ENCODE measurements at places on chromosomes 12 and 14.

GRCh38 chr12:27332714-27333402 lies at the start of gene BMAL2:
TSS of gene BMAL2 (plus strand) at chr12:27332836. CDS start at chr12:27333073, 237 bp downstream.
- DNase-seq, result no peak

GRCh38 chr12:105574056-105574715 lies 243.7 kb downstream of the C12orf75 start:
- no peak for DNase-seq

GRCh38 chr14:32372154-32372553 lies 43.1 kb downstream of the AKAP6 start:
- no peak for DNase-seq

GRCh38 chr14:68692916-68693771 lies 99.7 kb downstream of the ZFP36L1 start:
- DNase-seq, result no peak

GRCh38 chr12:67624355-67624754 lies 24.2 kb upstream of the DYRK2 start:
- no peak for DNase-seq

DNA sequence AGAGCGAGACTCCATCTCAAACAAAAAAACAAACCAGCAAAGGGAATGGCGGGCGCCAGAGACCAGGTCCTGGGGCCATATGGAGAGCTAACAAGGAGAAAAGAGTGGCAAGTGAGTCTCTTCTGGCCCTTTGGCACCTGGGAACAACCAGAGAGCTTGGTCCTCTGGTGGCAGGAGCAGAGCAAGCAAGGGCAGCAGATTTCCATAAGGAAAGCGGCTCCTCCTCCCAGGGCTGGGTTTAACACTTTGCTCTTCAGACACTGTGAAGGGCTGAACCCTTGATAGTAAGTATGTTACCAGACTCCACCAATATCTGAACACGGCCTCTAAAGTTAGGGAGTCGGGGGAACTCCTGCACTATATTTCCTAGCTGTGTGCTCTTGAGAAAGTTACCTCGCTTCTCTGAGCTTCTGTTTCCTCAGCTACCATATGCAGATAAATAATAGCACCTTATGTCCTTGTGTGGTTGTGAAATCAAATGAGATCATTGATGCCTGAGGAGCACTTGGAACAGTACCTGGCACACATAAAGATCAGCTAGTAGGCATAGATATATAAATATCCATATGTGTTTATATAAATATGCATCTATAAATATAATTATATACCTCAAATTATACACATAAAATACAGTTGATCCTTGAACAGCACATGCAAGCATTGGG lies 33.4 kb upstream of the PLEKHG6 start:
- DNase-seq, result no peak

- DNase-seq, result no peak
Measured at GRCh38 chr12:62264706-62265105, 4.5 kb downstream of the USP15 start.

GRCh38 chr12:57865084-57865751 lies 18.7 kb upstream of the CTDSP2 start:
- no peak for DNase-seq

- DNase-seq, result no peak
Measured at GRCh38 chr14:74302152-74302628, 544 bp downstream of the ABCD4 start.

DNA sequence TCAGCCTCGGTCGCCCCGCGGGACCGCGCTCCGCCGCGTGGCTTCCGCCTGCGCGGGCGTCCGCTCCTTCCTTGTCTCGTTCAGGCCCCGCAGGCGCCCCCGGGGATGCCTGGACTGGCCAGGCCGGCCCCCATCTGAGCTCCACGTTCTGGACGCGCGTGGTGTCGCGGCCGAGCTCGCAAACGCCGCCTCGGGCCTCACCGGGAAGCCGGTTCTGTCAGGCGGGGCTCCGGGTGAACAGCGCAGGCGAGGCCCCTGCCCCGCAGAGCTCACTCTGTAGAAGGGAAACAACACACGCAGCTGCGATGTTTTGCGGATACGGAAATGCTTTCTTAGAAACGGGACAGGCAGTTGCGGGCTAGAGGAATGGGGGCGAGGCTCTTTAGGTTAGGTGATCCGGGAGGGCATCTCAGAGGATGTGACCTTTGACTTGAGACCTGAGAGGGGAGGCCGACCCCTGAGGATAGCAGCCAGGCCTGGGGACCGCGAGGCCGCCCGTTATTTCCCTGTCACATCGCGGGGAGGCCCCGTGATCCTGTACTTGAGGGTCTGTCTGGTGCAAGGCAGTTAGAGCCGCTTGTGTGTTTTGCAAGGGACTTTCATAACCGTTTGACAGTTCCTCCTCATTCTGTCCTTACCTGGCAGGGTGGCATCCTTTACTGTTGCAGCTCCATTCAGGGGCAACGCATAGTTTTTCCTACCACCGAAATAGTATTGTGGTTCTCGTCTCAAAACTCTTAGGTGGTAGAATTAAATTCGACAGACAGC lies 584 bp downstream of the VRK1 start:
- peak; percentile 0 for DNase-seq

GRCh38 chr14:52007211-52007610 lies 17.9 kb downstream of the RTRAF start:
- DNase-seq, result no peak

DNA sequence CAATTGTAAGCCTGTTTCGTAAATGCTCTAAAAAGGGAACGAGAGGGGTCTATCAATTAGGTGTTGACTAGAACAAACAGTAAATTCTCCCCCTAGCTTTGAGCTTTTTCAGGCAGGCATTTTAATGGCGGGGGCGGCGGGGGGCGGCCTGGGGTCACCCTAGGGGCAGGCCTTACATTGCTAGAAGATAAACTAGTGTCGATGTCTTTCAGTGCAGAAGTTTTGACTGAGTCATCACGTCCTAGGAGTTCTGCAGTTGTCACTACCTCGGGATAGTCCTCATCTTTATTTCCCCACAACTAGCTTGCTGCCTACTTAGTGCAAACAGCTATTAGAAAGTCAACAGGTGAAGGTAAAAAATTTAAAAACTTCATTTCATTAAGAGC lies 1.6 kb downstream of the ATP6V1D start:
- no peak for DNase-seq

- DNase-seq, result no peak
Measured at GRCh38 chr12:92070864-92071445, 74.7 kb downstream of the BTG1 start.

- DNase-seq, result no peak
Measured at GRCh38 chr14:36315159-36315853, 5.1 kb downstream of the MBIP start.

- no peak for DNase-seq
Measured at GRCh38 chr12:34286934-34287333, 264.6 kb downstream of the ALG10 start.

- no peak for DNase-seq
Measured at GRCh38 chr14:94345344-94346064, 22.4 kb upstream of the SERPINA6 start.

- DNase-seq, result no peak
Measured at GRCh38 chr14:58085877-58086276, 66.1 kb downstream of the ARMH4 start.

DNA sequence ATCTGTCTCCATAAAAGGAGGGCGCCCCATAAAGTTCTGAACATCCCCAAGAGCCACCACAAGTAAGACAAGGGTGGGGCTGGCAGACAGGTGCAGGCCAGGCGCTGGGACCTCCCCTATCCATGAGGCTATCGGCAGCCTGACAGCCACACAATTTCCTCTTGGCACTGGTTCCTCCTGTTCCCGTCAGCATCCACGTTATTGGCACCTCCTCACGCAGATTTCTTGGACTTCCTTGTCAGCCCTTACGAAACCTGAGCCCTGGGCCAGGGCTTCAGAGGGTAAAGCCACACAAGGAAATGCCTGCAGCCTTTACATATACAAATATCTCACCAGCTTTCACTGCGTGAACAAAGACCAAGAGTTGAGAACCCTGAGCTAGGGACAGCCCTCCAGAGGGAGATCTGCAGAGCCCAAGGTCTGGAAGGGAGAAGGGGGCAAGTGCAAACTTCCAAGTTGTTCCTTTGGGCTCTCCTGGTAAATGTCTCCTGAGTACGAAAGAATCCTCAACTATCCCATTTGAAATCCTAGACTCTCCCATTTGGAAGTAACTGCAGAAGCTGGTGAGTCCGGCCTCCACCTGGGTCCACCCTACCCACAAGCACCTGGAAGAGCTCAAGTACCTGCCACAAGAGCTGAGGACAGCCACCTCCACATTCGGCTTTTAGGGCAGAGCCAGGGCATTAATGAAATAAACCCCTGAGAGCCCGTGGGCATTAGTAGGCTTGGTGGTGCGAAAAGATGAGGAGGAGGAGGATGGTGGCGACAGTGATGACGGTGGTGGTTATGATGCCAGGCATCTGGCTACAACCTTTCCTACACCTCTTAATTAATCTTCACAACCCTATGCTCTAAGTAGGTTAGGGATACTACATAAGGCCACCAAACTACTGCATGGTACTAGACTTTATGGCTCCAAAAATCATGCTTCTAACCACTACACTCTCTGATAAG lies 5.5 kb upstream of the TC2N start:
- DNase-seq, result no peak

- DNase-seq, result no peak
Measured at GRCh38 chr12:108361606-108362005, 22.5 kb upstream of the CMKLR1 start.

DNA sequence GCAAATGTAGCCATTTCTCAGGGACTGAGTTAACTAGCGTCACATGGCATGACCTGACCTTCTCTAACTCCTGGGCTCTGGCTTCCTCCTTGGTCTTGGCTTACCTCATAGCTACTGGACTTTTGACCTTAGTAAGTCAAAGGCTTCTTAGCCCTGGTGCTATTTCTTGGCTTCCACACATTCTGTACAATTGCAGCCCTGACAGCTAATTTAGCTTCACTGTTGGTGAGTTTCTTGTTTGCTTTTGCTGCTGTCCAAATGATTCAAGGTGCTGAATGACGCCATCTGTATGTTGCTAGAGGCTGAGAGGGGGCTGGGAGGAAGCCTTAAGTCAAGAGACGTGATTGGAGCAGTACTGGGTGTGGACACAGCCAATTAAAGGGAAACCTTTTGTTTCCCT lies 202.7 kb downstream of the PRKD1 start:
- no peak for DNase-seq

- no peak for DNase-seq
Measured at GRCh38 chr12:96302687-96303310, 97.4 kb downstream of the CDK17 start.

- no peak for DNase-seq
Measured at GRCh38 chr14:103312006-103312635, 21.9 kb upstream of the EIF5 start.

GRCh38 chr12:19382111-19382526 lies 57.2 kb upstream of the AEBP2 start:
- DNase-seq, result no peak

GRCh38 chr14:86540636-86541247 lies 1010.8 kb downstream of the FLRT2 start:
- DNase-seq, result no peak

- DNase-seq, result no peak
Measured at GRCh38 chr14:35384455-35385041, 20.0 kb downstream of the NFKBIA start.

GRCh38 chr14:68544081-68544892 lies 248.6 kb downstream of the ZFP36L1 start:
- no peak for DNase-seq

- DNase-seq, result no peak
Measured at GRCh38 chr12:11668611-11669010, 19.1 kb downstream of the ETV6 start.

- no peak for DNase-seq
Measured at GRCh38 chr12:12872139-12872933, 19.0 kb upstream of the GPRC5A start.

- DNase-seq, result no peak
Measured at GRCh38 chr14:22973217-22974032, 8.9 kb downstream of the AJUBA start.

DNA sequence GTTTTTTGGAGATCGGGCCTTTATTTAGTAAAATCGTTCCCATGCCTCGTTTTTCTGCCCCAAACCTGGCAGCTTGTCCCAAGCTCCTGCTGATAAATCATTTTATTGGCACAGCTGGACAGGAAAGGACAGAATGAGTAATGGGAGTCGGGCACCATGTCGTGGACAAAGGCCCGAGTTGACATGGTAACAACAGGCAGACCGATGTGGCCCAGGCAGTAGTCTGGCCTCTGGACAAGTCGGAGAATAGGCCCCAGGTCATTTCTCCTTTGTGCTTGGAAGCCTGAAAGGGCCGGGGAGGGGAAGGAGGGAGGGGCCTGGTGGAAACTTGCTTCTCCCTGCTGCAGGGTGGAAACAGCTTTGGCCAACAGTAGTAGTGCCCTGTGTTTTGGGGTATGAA lies 234.9 kb downstream of the SUDS3 start:
- no peak for DNase-seq

DNA sequence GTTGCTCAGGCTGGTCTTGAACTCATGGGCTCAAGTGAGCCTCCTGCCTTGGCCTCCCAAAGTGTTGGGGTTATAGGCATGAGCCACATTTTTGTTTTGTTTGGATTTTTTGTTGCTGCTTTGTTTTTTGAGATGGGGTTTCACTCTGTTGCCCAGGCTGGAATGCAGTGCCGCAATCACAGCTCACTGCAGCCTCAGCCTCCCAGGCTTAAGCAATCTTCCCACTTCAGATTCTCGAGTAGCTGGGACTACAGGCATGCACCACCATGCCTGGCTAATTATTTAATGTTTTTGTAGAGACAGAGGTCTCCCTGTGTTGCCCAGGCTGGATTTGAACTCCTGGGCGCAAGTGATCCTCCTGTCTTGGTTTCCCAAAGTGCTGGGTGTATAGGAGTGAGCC lies 5.7 kb upstream of the PLEK2 start:
- no peak for DNase-seq

DNA sequence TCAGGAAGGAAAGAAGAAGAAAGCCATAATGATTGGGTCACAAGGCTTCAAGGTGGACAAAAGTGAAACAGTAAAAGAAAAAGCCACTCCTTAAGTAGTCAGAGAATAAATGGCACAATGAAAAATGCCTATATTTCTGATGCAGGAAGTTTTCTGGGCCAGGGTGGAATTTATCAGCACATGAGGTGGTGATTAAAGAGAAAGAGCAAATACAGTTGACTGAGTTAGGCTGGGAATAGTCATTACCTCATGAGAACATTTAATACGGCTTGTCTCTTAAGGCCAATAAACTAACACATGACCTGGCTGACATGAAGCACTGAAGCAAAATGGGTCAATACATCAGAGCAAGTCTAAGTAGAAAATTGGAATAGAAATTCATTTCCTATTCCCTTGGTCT lies 499.7 kb downstream of the TMTC2 start:
- DNase-seq, result no peak

GRCh38 chr12:24488091-24488596 lies 460.8 kb downstream of the BCAT1 start:
- no peak for DNase-seq

DNA sequence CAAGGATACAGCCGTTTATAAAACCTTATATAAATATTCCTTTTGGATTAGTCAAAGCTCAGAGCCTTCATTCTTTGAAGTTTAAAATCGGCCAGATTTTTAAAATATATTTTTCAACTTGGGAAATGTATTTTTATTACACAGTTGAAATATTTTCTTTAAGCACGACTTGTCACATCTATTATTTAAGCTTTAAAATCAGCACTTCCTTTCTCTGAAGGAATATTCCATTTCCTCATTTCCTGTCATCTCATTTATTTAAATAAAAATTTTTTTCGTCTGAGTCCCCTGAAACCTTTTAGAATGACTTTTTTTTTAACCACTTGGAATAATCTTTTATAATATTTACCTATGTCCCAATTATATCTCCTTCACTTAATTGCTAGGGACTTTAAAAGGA lies 107.5 kb upstream of the PDE3A start:
- DNase-seq, result no peak
